ENCODE measurements at places on chromosomes 5 and 9.
A peak's percentile ranks its signal among the peaks of the same experiment; 100 is the strongest.

- DNase-seq: no peak
Measured at GRCh38 chr9:87642330-87643106, 83.4 kb upstream of the CTSL start.

- DNase-seq: no peak
Measured at GRCh38 chr5:116575326-116576052, 866 bp upstream of the SEMA6A start.

DNA sequence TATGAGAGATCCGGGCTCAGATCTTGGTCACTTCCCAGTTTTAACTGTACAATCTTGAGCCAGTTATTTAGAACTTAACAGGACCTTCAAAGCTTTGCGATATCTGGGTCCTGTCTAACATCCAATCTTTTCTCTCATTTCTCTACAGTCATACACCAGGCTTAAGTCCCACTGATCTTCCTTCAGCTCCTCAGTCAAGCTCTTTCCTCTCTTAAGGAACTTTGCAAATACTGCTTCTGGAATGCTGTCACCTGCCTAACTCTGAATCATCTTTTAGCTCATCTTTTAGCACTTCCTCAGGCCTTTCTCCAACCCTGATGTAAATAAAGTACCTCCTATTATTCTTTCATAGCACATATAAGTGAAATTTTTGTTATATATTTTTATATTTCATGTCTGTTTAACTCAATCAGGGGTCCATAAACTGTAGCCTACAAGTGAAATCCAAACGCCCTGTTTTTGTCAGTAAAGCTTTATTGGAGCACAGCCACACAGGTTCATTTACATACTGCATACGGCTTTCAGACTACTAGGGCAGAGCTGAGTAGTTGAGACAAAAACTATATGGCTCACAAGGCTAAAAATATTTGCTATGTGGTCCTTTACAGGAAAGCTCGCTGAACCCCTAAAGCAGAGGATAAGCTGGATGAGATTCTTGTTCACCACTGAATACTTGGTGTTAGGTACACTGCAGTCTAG, 63.5 kb downstream of the MEF2C start:
- DNase-seq: no peak

GRCh38 chr9:138105561-138106505, 228.3 kb downstream of the CACNA1B start:
- DNase-seq: no peak

DNA sequence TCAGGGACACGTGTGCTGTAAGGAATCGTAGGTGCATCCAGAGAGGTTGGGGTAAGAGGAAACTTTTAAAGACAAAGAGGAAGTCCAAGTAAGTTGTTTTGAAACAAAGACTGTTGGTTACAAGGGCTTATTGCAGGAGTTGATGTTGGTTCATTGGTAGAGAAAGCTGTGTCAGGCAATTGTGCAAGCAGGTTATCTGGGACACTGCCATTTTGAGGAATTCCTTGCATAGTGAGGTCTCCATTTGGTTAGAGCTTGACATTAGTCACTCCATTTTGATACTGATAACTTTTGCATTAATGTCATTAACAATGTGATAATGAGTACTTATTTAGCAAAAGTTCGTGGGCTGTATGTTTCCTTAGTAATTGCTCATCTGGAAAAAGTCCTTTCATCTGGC, 24.9 kb downstream of the CNOT6 start:
- DNase-seq: no peak

GRCh38 chr9:122111413-122112085, 18.4 kb upstream of the TTLL11 start:
- DNase-seq: no peak

DNA sequence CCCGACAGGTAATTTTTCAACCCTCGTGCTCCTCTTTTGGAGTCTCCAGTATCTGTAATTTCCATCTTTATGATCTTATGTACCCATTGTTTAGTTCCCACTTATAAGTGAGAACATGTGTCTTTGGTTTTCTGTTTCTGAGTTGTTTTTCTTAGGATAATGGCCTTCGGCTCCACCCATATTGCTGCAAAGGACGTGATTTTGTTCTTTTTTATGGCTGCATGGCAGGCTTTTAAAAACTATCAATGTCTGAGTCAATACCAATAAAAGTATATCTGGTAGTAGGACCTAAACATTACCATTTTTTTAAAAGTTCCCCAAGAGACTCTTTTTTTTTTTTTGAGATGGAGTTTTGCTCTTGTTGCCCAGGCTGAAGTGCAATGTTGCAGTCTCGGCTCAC, 3.9 kb upstream of the SLC26A2 start:
- no peak for DNase-seq

DNA sequence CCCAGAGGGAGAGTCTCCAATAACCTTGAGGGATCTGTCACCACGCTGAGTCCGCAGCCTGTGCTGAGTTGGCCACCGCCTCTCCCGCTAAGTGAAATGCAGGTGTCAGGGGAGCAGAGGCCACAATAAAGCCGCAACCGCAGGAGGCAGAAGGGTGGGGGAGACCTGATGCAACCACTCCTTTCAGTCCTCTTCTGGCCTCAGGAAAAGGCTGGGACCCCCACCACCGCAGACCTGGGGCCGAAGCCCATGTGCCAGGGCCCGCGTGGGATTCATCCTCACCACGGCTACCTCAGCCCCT, 576 bp downstream of the MAP1B start:
- DNase-seq: no peak

DNA sequence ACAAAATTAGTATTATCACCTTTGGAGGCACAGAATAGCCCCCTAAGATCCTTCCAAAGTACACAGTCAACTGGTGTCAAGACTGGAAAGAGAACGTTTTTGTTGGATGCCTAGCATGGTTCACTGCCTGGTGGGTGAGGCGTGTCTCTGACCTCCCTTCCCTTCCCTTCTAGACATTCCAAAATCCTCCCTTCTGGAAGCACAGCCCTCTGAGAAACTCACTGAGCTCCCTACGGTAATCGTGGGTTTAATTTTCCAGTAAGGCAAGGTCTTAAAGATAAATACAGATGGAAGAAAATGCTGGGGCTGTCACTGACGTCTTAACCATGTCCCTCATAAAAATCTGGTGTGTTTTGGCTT, 138.8 kb downstream of the LIFR start:
- no peak for DNase-seq

DNA sequence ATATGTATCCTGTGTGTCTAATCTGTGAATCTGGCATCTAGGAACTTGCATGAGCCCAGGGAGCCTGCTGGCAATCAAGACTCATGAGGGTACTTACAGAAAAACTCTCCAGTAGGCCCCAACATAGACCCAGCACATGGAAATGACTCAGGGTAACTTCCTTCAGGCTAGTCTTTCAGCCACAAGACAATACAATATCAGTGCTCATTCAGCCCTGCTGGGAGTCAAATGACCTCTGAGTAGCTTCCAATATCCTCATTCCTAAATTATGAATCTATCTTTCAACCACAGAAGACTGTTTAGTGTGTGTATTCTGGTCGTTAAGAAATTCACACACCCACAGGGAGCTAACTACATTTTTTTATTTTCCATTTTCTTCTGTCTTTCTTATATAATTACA, 1273.0 kb downstream of the EFNA5 start:
- DNase-seq: peak; percentile 68

DNA sequence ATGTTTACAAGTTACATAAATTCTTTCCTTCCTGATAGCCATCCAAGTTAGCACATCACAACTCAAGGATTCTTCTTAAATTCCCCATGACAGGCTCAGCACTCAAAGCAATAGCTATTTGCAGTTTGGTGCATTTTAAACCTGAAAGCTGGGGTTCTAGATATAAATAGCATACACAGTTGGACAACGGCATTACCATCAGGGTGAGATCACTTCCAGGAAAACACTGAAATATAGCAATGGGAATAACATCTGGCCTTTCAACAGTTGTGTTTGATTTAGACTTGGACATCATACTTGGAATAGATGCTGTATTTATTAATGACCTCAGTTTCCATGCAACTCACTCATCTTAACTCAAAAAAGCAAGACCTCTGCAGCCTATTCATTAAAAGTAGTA, 24.7 kb upstream of the LECT2 start:
- peak; percentile 75 for DNase-seq

DNA sequence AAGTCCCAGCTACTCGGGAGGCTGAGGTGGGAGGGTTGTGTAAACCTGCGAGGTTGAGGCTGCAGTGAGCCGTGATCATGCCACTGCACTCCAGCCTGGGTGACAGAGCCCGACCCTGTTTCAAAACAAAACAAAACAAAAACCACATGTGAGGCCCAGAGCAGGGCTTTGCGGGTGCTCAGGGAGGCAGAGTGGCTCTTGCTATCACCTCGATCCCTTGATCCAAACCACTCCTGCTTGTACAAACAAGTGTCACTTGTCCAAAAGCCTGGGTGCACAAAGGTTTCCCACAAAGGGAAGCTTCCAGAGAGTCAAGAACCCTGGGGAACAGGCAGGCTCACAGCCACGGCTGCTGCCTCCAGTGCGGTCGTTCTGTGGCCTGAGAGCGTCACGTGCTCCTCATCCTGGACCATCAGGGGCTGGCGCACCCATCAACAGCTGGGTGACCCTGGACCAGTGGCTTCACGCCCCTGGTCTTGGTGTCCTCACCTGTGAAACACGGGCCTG, 162.7 kb downstream of the C9orf50 start:
- DNase-seq: no peak

GRCh38 chr5:90084342-90084741, 325.2 kb downstream of the CETN3 start:
- no peak for DNase-seq

DNA sequence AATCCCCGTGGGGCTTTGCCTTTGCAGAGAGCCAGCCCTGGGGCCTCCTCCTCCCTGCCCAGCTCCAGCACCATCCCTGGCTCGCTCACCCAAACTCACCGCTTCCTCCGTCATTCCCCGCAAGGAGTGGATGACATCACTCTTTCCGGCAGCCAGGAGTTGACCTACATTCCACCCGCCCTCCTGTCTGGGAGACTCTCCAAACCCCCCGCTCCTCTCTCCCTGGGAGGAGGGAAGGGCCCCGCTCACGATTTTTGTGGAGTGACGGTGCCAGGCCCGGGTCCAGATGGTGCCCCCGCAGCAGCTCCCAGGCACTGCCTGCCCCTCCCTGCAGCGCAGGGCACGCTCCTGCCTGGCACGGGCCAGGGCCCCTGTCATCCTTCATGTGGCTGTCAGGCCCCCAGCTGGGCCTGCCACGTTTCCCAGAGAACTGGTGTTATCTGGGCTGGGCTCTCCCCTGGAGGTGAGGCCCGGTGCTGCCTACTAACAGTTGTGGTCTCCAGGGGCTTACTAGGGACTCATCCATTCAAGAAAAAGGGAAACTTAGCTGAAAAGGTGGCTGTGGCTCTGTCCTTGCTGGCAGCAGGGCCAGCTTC, 52.3 kb downstream of the NTNG2 start:
- peak; percentile 4 for DNase-seq

DNA sequence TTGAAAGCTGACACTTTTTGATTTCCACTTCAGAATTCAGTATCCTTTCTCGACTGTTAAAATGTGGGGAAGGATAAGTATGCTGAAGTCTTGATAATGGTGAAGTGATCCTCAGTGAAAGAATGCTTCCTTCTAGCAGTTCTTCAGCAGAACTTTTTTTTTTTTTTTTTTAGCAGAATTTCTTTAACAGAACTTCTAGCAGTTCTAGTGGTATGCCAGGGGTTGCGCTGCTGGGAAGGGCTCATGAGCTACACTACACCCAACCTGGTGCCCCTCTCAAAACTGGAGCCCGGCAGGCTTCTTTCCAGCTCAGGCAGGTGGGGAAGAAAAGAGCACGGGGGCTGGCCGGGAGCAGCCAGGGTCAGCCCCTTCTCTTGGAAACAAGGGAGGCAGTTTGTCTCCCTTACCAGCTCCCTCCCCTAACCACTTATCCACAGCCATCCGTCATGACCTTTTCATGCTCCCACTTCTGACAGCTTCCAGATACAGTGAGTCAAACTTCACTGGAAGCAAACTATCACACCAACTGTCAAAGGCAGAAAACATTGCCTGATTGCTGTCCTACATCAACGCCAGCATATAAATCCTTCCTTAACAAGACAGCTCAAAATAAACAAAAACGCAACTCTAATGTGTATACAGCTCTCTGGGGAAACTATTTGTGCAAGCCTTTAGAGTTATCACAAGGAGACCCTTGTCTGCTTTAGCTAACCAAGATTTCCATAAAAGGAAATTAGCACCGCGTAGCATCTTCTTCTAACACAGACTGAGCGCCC, 211.5 kb downstream of the GAPVD1 start:
- DNase-seq: peak; percentile 21

GRCh38 chr5:122864400-122864799, 19.0 kb downstream of the SNX24 start:
- DNase-seq: no peak
